ENCODE measurements at places on chromosomes 7 and 10.

GRCh38 chr7:77525231-77525630, 11.9 kb upstream of the PTPN12 start:
- no peak for DNase-seq

DNA sequence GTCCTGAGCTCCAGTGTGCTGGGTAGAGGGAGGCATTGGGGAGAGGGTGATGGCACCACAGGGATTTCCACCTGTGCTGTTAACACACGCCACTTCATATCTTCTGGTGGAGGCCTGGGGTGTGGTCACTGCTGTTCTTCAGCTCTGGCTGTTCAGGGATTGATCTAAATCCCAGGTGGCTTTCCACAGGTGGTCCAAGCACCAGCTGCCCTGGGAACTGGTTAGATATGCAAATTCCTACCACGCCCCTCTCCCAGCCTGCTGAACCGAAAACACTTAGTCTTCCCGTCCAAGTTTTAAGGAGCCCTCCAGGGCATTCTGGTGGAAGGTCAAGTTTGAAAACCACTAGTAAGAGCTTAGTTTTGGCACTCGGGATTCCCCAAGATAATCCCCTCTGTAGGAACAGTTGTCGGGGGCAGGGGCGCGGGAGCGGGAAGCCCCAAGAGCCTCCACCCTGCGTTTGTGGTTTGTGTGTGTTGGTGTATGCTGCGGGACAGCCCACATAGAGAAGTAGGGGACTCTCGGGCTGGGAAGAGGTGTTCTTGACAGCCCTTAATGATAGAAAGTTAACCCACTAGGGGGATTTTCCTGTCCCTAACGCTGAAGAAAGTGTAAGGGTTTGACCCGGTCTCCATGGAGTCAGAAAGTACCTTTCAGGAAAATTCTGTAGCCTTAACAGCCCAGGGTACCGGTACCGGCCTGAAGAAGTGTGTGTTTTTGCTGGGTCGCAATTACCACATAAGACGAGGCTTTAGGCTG, 5.1 kb downstream of the DEPP1 start:
- DNase-seq, result no peak

DNA sequence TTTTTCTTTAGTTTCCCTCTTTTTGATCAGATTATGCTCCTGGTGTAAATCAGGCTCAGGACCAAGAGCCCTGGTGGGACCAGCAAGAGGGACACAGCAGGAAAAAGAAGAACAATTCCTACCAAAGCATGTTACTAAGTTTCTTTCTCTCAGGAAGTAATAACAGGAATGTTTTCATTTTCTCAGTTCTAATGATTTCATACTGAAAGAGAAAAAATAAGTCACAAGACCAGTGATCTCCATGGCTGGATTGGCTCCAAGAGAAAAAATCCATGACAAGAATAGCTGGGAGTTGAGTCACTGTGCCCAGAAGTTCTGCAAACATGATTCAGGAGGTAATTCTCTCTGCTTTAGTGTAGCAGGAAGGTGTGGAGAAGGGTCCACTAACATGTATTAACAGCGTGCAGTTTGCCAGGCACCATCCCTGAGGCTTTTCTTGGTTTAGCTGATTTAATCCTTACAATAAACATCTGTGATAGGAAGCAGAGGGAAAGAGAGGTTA, 23.8 kb upstream of the IFIT2 start:
- no peak for DNase-seq

DNA sequence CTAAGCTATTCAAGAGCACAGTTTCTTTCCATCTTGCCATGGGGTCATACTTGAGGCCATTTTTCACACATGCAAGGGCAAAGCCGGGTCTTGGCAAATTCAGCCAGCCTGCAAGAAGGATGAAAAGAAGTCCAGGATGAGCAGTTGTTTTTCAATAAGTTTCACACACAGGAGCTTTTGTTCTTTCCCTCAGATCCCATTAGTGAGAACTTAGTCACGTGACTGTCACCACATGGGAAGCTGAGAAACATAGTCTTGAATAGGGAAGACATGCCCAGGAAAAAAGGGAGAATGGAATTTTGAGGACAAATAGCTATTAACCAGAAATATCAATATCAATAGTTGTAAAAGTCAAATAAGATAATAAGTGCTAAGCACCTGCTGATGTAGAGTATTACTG, 137.7 kb downstream of the AHR start:
- no peak for DNase-seq
